ENCODE measurements at places on chromosomes 11 and 22.
A peak's percentile ranks its signal among the peaks of the same experiment; 100 is the strongest.

DNA sequence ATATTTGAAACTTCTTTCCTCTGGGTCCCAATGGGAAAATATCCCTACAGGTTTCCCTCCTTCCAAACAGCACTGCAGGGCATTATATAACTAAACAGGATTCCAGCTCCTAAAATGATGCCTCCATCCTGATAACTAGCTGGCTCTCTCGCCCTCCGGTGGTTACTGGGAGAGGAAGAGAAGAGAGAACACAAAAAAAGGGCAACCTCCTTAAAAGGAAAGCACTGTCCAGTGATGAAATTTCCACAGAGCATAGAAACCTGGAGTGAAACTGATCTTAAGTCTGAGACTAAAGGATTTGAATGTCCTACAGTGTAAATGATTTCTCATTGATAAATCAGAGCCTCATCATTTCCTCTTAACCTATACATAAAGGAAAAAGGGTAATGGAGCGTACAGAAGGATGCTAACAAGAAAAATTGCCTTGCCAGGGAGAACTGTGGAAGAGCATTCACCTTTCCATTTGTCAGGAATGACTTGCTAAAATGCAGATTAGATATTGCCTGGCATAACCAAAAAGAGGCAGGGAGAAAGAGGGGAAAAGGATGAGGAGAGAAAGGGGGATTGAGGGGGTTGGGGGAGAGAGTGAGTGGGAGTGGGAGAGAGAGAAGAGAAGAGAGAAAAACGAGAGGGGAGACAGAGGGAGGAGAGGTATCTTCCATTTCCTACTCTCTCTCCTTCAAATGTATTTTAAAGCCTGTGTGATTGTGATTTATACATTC lies 121.3 kb downstream of the APOL5 start:
- peak; percentile 44 for DNase-seq

- no peak for DNase-seq
Measured at GRCh38 chr11:73347067-73347466, 29.1 kb upstream of the RELT start.

GRCh38 chr11:99585606-99586005 lies 564.9 kb downstream of the CNTN5 start:
- DNase-seq = no peak

- DNase-seq = no peak
Measured at GRCh38 chr22:19995611-19996339, 20.8 kb downstream of the ARVCF start.

DNA sequence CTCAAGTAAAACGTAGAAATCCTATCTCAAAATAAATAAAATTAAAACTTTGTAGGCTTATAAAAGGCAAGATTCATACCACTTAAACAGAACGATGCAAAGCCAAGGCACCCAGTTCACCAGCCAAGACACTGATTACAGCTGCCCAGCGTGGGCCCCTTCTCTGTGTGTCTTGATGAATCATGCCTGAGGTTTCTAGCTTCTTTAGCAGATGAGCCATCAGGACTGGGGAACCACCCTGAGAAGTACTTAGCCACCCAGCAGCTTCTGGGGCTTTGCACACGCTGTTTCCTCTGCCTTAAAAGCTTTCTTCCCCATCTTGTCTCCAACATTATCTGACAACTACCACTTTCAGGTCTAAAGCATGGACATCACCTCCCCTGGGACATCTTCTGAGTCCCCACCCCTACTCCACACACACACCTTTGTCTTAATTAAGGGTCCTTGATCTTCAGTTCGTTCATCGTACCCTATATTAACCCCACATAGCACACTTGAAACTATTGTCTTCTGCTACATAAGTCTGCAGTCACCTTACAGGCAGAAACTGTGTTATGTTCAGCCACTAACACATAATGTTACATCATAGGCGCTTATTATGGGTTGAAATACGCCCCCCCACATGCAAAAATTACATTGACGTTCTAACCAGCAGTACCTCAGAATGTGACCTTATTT lies 8.7 kb upstream of the LAYN start:
- DNase-seq = no peak

- DNase-seq = no peak
Measured at GRCh38 chr11:120314861-120315260, 10.2 kb upstream of the TLCD5 start.

DNA sequence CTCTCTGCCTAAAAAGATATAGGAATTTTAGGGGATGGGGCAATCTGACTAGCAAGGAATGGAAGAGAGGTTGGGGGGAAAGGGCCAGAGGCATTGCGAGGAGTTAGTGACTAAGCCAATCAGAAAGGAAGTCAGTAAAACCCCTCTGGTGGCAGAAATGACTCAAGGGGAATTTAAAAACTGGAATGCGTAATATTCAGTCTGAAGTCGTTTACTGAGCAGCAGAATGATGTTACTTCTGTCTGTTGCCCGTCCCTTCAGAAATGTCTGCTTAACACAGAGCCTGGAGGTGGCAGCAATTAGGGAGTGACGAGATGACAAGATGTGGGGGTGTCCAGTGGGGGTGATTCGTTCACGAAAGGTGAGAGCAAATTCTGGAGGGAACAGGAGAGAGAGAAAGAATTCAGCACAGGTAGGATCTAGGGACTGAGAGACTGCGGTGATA lies 107.7 kb upstream of the CLMP start:
- DNase-seq = no peak

- DNase-seq = no peak
Measured at GRCh38 chr22:22938672-22939587, 51.3 kb downstream of the IGLL5 start.

- no peak for DNase-seq
Measured at GRCh38 chr11:116233561-116233960, 539.2 kb downstream of the BUD13 start.

Data from NCI-H524 (cell line).